Thyroid gland (tissue), 4 donors: ENCODE measurements at places on chromosomes 6 and 20. TPM values are rescaled to one million over a fixed set of nuclear protein-coding genes. Genes with fewer than 3 reads are reported as not detected.

Gene ASIP
- total RNA-seq = not detected

Gene CLPSL1
- not detected for total RNA-seq

Gene KCNK16
- not detected for total RNA-seq

Gene INSM1
- not detected for total RNA-seq
